CD8-positive, alpha-beta memory T cell (primary cell): ENCODE measurements at places on chromosomes 5 and 9. TPM values are rescaled to one million over a fixed set of nuclear protein-coding genes. Genes with fewer than 3 reads are reported as not detected.

FCN2 gene
- not detected for total RNA-seq

DIAPH1 gene
- 212 TPM for total RNA-seq

- H3K4me1 ChIP-seq, result no peaks in the 10 kb centered on the region
- H3K4me3 ChIP-seq, result no peak overlapping the region
- no peaks in the 10 kb centered on the region for H3K36me3 ChIP-seq
- no peak overlapping the region for H3K27ac ChIP-seq
These were observed 155.1 kb downstream of the CCDC192 start for GRCh38 chr5:127858116-127858784.

DNA sequence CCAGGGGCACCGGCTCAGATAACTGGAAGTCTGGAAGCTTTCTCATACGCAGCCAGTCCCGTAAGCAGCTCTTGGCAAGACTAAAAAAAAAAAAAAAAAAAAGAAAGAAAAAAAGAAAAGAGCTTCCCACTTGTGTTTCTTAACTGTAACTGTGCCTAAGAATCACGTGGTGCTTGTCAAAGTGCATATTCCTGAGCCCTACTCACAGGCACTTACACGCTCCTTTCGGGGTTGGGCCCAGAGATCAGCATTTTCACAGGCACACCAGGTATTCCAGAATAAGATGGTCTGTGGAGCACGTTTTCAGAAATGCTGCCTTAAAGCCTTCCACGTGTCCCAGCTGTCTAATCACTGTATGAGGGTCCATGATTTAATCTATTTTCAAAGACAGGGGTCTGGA, 22.6 kb upstream of the SH3GL2 start:
- no peaks in the 10 kb centered on the region for H3K27me3 ChIP-seq
- no peak overlapping the region for H3K4me3 ChIP-seq
- H3K27ac ChIP-seq, result no peak overlapping the region

GRCh38 chr9:98706651-98707165, 2.0 kb downstream of the GABBR2 start:
- no peak overlapping the region for H3K27ac ChIP-seq
- DNase-seq, result no peak
- H3K4me1 ChIP-seq, result no peaks in the 10 kb centered on the region
- H3K36me3 ChIP-seq, result no peaks in the 10 kb centered on the region
- peaks cover 9% of the 10 kb centered on the region for H3K27me3 ChIP-seq

DNA sequence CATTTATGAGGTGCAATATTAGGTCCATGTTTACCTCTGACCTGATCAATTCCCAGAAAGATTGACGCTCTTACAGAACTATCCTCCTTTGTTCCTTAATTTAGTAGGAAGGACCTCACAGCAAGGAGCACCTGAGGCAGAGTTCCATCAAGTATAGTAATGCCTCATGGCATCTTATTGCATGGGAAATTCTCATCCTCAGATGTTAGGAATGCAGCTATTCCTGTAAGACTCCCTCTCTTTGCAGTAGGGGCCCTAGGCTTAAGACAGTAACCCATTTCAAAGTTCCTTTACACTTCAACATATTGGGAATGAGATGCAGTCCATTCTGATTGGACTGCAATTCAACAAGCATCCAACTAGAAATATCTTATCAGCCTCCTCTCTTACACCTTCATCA, 69.8 kb downstream of the SLCO4C1 start:
- no peaks in the 10 kb centered on the region for H3K27me3 ChIP-seq
- H3K4me3 ChIP-seq, result no peak overlapping the region
- no peak overlapping the region for H3K27ac ChIP-seq

GRCh38 chr9:11323457-11323856, 710.7 kb upstream of the PTPRD start:
- no peaks in the 10 kb centered on the region for H3K36me3 ChIP-seq
- no peaks in the 10 kb centered on the region for H3K27me3 ChIP-seq
- no peak overlapping the region for H3K4me3 ChIP-seq

- no peaks in the 10 kb centered on the region for H3K36me3 ChIP-seq
- H3K27me3 ChIP-seq, result no peaks in the 10 kb centered on the region
- H3K4me1 ChIP-seq, result no peaks in the 10 kb centered on the region
- no peak overlapping the region for H3K27ac ChIP-seq
- no peak for DNase-seq
- H3K4me3 ChIP-seq, result no peak overlapping the region
These were observed 10.8 kb upstream of the TTC39B start for GRCh38 chr9:15317836-15318235.

DNA sequence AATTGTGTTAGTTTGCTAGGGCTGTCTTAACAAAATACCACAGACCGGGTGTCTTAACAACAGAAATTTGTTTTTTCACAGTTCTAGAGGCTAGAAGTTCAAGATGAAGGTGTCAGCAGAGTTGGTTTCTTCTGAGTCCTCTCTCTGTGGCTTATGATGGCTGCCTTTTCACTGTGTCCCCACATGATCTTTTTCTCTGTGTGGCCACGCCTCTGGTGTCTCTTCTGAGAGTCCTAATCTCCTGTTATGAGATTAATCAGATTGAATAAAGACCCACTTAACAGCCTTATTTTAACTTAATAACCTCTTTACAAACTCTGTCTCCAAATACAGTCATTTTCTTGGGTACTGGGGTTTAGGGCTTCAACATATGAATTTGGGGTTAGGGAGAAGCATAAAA, 561.1 kb downstream of the NR2F1-AS1 start:
- no peaks in the 10 kb centered on the region for H3K4me1 ChIP-seq
- H3K4me3 ChIP-seq, result no peak overlapping the region
- no peak for DNase-seq
- H3K27me3 ChIP-seq, result no peaks in the 10 kb centered on the region
- no peaks in the 10 kb centered on the region for H3K36me3 ChIP-seq

DNA sequence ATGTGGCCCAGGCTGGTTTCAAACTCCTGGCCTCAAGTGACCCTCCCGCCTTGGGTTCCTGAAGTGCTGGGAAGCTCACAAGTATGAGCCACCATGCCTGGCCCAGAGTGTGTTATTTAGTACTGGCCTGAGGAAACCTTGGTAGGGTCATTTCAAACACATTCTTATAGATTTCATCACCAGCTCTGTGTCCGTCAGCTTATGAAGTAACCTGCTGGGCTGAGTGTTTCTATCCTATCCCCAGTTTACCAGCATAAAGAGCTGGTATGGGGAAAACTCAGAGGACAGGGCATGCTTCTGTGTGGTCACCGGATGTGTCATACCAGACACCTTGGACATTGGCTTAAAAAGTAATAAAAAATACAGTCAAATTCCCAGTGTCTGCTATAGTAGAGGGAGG, 45.3 kb downstream of the PTPN3 start:
- H3K4me1 ChIP-seq, result no peaks in the 10 kb centered on the region
- no peak for DNase-seq
- no peak overlapping the region for H3K27ac ChIP-seq

- no peak overlapping the region for H3K4me3 ChIP-seq
- no peaks in the 10 kb centered on the region for H3K4me1 ChIP-seq
- DNase-seq, result no peak
- H3K27ac ChIP-seq, result no peak overlapping the region
- no peaks in the 10 kb centered on the region for H3K36me3 ChIP-seq
- no peaks in the 10 kb centered on the region for H3K27me3 ChIP-seq
These were observed 134.9 kb downstream of the MRPS30 start for GRCh38 chr5:44943647-44944046.
